ENCODE measurements at places on chromosomes 2 and 18. TPM values are rescaled to one million over a fixed set of nuclear protein-coding genes. Genes with fewer than 3 reads are reported as not detected.

Gene PLGLB2
- 2.6 TPM for polyA plus RNA-seq

DNA sequence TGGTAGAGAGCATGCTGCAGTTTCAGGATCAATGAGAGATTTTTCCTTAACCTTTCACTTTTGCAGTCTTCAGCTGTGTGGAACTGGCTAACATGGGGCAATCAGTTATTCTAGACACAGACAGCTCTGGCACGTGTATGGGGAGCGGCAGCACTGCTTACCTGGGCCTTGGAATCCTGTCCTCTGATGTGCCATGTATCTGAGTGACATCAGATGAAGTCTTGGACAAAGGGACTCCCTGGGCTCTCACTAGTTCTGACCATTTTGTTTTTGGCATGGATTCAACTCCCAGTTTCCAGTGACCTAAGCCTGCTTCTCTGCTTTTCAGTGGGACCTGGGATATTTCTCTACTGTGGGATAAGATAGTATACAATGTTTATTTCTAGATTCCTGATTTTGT lies 54.3 kb downstream of the RNF144A start:
- DNase-seq: no peak

Gene CCDC74B
- polyA plus RNA-seq: 3.0 TPM

DNA sequence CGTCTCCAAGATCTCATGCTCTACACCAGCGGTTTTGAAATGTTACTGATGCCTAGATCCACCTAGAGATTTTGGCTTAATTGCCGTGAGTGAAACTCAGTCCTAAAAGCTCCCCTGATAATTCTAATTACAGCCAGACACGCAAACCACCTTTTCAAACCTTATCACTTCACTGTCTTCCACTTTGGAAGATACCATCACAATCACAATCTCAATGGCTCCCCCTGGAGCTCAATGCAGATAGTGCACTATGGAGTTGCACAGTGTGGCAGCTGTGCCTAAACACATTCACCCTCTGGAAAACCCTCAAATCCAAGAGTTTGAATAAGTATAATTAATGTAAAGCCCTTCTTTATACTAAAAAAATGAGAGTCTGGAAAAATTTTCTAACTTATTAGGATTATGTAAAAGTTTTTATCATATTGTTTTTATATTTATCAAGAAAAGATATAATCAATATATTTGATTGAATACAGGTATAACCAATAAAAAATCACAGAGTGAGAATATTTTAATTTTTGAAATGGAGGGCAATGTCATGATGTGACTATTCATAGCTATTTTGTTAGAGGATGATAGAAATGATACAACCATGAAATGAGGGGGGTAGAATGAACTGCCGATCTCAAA lies 102.9 kb upstream of the SLC8A1 start:
- no peak for DNase-seq

Gene MFSD6
- 25.1 TPM for polyA plus RNA-seq

DNA sequence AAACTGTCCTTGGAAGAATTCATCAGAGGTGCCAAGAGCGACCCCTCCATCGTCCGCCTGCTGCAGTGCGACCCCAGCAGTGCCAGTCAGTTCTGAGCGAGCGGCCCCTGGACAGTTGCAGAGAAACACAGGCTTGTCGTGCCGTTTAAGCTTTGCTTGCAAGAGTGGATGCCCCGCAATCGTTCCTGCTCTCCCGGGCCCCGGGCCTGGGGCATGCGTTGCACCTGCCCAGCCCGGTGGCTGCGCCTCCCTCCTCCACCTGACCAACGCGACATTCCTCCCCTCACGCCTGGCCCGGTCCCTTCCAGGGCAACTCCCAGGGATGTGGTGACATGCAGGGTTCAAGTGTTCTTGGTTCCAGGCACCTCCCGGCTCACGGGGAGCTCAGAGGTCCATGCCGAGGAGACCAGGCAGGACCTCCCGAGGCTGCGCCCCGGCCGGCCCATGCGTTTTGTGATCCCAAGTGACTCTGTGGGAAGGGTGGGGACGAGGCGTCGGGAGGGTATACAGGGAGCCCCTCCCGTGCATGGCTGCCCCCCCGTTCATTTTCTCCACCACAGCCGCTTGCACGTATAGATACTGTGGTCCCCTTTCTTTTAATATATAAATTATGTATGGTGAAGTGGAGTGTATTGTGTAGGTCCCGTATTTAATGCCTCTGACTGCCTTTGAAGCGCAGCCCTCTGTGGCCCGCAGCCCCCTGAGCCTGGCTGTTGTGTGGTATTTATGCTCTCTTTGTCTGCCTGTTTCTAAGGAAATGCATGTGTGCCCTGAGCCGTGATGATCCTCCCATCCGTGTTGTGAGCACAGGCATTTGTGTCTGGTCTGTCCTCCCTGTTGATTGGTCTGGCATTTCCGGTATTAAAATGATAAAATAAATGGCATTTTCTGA lies 21.2 kb downstream of the ODC1 start:
- DNase-seq: no peak

GRCh38 chr2:186835628-186836027 lies 13.3 kb downstream of the ZSWIM2 start:
- no peak for DNase-seq
